Activated CD8-positive, alpha-beta T cell treated with anti-CD3 and anti-CD28 coated beads, Interleukin-2, amount 10 ng/mL, durations not matched to agents 7 days and 5 days (primary cell): ENCODE measurements at places on chromosomes 4 and X. TPM values are rescaled to one million over a fixed set of nuclear protein-coding genes. Genes with fewer than 3 reads are reported as not detected.

- H3K27me3 ChIP-seq = peaks cover 31% of the 10 kb centered on the region
- H3K27ac ChIP-seq = no peak overlapping the region
- no peak for DNase-seq
- H3K4me3 ChIP-seq = no peak overlapping the region
Observed at GRCh38 chrX:50812995-50813842, 775 bp downstream of the SHROOM4 start.

GRCh38 chr4:14070289-14070880, 442.9 kb upstream of the BOD1L1 start:
- H3K36me3 ChIP-seq = no peaks in the 10 kb centered on the region
- no peaks in the 10 kb centered on the region for H3K4me1 ChIP-seq
- no peak overlapping the region for H3K27ac ChIP-seq

DNA sequence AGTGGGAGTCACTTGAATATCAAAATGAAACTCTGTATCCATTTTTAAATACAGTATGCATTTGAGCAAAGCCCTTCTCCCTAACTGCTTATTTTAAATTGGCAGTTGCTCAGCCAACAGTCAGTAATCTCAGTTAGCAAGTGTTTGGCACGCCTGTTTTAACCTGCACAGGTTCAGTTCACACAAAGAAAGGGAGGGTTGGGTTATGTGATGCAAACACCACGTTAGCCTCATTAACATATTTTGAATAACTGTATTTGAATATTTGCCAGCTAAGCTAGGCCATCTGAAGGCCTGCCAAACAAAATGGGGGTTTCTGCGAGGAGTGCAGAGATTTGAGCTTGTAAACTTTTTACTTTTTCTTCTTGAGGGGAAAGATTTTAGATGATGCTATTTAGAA, 19.8 kb downstream of the GAB1 start:
- H3K4me3 ChIP-seq = no peak overlapping the region
- no peak overlapping the region for H3K27ac ChIP-seq
- peaks cover 19% of the 10 kb centered on the region for H3K4me1 ChIP-seq
- no peak for DNase-seq

- H3K27me3 ChIP-seq = no peaks in the 10 kb centered on the region
- no peak overlapping the region for H3K4me3 ChIP-seq
Observed at GRCh38 chr4:101846550-101846949, 56.0 kb downstream of the BANK1 start.

DNA sequence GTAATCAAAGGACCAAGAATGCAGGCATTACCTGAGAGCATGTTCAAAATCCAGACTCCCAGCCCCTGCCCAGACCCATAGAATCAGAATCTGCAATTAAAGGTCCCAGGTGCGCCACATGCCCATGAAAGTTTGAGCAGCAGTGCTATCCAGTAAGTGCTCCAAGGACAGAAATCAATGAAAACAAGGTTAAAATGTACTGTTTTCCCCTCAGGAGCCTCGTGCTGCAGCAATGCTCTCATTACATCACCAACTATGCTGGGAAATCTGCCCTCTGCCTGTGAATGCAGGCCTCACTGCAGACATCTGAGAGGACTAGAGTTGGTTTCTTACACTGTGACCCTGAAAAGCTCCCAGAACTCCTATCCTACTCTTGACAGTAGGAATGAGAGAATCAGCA, 21.1 kb downstream of the ANXA5 start:
- no peak overlapping the region for H3K27ac ChIP-seq
- no peaks in the 10 kb centered on the region for H3K27me3 ChIP-seq
- no peak overlapping the region for H3K4me3 ChIP-seq
- peaks cover 41% of the 10 kb centered on the region for H3K36me3 ChIP-seq
- DNase-seq = no peak

- no peaks in the 10 kb centered on the region for H3K4me1 ChIP-seq
- no peaks in the 10 kb centered on the region for H3K27me3 ChIP-seq
- H3K27ac ChIP-seq = no peak overlapping the region
Observed at GRCh38 chr4:41658163-41658562, 90.4 kb downstream of the PHOX2B start.

The MAMLD1 gene
- 1.4 TPM for total RNA-seq
